ENCODE measurements at places on chromosomes 4 and X. TPM values are rescaled to one million over a fixed set of nuclear protein-coding genes. Genes with fewer than 3 reads are reported as not detected.

HAUS7 gene
- 59.9 TPM for total RNA-seq

KLHL13 gene
- total RNA-seq = 0.82 TPM

DNA sequence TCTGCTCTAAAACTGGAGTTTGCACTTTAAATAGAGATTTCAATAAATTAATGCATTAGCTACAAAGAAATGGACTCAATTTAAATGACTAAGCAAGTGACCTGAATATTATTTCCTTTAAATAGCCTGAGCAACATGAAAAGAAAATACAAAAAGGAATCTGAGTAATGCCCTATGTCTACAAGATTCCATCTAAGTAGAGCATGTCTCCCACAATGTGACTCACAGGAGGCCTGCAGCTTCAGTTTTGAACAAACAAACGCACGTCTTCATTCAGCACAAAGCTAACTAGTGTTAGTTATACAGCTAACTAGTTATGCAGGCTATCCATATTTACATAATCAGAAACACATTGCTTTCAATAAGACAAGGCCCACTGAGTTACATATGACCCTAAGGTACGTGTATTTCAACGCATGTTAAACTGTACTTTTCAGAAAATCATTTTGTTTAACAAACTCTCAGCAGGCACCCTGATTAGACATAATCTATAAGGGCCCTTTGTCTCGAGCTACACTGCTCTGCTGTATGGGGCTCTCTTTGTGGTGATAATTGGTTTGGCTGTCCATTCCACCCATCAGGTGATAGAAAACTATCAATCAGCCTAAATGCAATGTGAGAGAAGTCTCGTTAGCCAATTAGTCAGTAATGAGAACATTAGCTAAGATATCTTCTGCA, 116.5 kb downstream of the MAML3 start:
- peak; percentile 82 for DNase-seq

DNA sequence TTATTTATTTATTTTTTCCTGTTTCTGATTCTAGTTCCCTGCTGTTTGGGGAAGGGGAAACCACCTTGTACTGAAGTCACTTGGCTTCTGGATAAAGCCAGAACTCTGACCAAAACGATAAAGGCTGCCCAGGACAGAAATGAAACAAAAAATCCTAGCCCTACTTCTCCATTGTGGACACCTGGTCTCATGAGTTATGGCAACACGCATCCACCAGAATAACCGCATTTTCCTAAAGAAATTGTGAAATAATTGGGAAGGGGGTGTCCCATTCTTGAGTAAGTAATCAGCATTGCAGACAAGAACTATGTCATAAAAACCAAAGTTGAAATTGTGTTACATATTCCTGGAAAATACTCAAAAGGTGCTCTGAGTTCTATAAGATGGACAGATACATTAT, 42.1 kb downstream of the SLC9A7 start:
- DNase-seq = no peak

DNA sequence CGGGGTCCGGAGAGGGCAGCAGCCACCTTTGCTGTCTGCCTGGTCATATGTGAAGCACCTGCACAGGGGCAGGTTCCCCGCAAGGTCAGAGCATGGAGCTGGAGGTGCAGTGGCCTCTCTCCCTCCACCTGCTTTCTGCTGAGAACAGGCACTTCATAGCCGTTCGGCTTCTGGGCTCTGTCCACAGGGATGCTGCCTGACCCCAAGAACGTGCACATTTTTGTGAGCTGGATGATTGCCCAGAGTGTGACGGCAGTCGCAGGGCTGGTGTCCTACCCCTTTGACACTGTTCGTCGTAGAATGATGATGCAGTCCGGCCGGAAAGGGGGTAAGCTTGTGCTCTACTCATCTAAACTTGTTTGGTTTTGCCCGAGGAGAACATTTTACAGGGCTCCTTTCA, 2.5 kb downstream of the SLC25A4 start:
- no peak for DNase-seq

DNA sequence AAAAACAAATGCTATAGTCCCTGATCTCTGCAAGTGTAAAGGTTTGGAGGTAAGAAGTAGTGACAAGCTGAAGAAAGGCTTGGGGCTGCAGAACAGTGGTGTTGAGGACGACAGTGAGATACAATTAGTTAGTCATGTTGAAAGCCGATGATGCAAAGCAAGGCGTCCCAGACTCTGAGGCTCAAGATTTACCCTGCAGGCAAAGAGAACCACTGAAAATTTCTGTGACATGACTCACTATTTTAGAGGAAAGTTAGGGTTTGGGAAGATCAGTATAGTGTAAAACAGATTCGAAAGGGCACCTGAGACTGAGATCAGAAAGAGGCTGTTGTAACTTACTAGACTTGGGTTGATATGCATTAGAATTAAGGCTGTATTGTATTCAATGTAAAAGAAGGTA, 281.3 kb upstream of the FTHL17 start:
- no peak for DNase-seq

GRCh38 chr4:22071749-22072148, 123.2 kb upstream of the KCNIP4 start:
- no peak for DNase-seq

All from Panc1 (cell line).